ENCODE measurements at places on chromosomes 3 and 15.

GRCh38 chr15:52857937-52858781 lies 68.0 kb upstream of the ONECUT1 start:
- DNase-seq: no peak

- DNase-seq: no peak
Measured at GRCh38 chr15:62545467-62546227, 380.6 kb upstream of the C2CD4B start.

DNA sequence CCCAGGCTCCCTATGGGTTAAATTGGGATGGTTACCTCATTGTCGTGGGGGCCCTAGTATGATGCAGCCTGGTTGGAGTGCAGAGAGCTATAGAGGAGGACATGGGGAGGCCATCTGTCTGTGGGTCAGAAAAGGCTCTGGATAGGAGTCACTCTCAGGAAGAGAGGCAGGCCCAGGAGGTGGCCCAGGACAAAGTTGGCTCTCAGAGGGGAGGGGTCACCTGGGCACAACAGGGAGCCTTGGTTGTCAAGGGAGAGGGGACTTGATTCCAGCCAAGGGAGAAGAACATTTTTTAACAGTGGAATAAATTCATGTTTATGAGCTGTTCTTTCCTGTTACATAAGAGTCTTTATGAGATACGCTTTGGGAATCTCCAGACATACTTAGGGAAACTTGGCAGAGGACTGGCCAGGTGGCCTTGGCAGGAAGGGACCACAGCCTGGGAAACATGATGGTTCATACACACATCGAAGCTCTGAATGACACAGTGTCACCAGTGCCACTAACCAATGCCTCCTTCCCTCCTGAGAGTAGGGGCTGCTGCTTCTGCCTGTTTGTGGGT lies 27.5 kb upstream of the LCTL start:
- DNase-seq: no peak

- no peak for DNase-seq
Measured at GRCh38 chr3:38984731-38985130, 67.0 kb downstream of the SCN11A start.

GRCh38 chr15:94286583-94286982 lies 55.2 kb downstream of the MCTP2 start:
- DNase-seq: no peak

DNA sequence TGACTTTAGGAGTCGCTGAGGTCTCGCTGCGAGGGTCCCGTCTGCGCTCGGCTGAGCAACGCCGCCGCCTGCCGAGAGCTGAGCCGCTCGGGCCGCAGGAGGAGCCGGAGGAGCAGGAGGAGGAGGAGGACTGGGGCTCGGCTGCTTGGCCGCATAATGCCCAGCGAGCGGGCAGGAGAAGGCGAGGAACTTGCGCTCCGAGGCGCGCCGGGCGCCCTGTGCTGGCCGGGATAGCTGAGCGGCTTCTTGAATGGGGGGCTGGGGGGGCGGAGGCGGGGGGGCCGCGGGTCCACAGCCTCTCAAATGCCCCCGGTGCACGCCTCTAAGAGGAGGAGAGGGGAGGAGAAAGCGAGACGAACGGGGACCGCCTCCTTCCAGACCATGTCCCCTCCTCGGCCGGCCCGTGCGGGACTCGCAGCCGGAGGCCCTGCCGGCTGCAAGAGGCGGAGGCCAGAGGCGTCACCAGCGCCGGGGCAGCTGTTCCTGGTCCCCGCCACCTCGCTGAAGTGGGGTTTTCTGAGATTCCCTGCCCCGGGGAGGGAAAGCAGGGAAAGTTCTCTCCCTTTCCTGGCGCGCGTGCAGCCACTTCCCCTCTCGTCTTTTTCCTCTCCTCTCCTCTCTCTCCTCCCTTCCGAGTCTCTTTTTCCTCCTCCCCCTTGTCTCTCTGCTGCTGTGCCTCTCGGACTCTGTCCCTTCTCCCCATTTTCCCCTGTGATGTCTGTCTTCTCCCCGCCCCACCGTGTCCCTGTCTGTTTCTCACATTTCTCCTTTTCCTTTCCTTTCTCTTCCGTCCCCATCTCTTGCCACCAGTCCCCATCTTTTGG lies at the start of gene ADAMTS9:
Gene ADAMTS9 (minus strand): TSS at position 220 of the 824 bp plus-strand sequence. CDS start 343 bp downstream, outside the sequence.
- DNase-seq: no peak

GRCh38 chr3:126357295-126358037 lies at the start of gene KLF15:
Gene KLF15, minus strand, starts transcription at chr3:126357408. Its CDS starts 4,486 bp downstream, at chr3:126352922.
- peak; percentile 22 for DNase-seq

GRCh38 chr15:54029081-54029480 lies 50.8 kb downstream of the UNC13C start:
- no peak for DNase-seq
